ENCODE measurements at places on chromosomes 7 and 10. TPM values are rescaled to one million over a fixed set of nuclear protein-coding genes. Genes with fewer than 3 reads are reported as not detected.

- no peak overlapping the region for H3K4me3 ChIP-seq
- no peaks in the 10 kb centered on the region for H3K36me3 ChIP-seq
- H3K27me3 ChIP-seq, result no peaks in the 10 kb centered on the region
Measured at GRCh38 chr10:62084451-62084850, 183.0 kb downstream of the ARID5B start.

GRCh38 chr7:50369143-50370026 is 64.9 kb downstream of the IKZF1 start:
- no peaks in the 10 kb centered on the region for H3K36me3 ChIP-seq
- no peak for DNase-seq
- H3K27me3 ChIP-seq, result no peaks in the 10 kb centered on the region

AKR1C4 gene
- 0.07 TPM for polyA plus RNA-seq

- H3K4me3 ChIP-seq, result no peak overlapping the region
- no peaks in the 10 kb centered on the region for H3K27me3 ChIP-seq
- H3K27ac ChIP-seq, result no peak overlapping the region
- no peaks in the 10 kb centered on the region for H3K4me1 ChIP-seq
Measured at GRCh38 chr10:112622786-112623185, 175.8 kb downstream of the VTI1A start.

DNA sequence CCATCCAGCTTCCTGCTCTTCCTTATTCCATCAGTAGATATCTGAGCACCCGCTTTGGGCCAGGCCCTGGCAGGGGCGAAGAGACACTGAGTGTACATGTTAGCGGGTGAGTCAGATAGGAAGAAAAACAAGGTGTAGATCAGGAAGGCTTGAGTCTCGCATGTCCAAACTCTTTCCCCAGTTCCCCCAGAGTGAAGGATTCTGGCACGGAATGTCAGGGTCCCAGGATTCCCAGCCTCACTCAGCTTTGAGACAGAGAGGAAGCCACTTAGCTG is 24.1 kb upstream of the CHST15 start:
- no peak overlapping the region for H3K4me3 ChIP-seq
- no peak overlapping the region for H3K27ac ChIP-seq
- no peak for DNase-seq
- H3K36me3 ChIP-seq, result no peaks in the 10 kb centered on the region
- H3K4me1 ChIP-seq, result no peaks in the 10 kb centered on the region
- H3K27me3 ChIP-seq, result no peaks in the 10 kb centered on the region

ADAM12 gene
- 0.05 TPM for polyA plus RNA-seq

IQUB gene
- 0.15 TPM for polyA plus RNA-seq

GRCh38 chr7:73354821-73355220 is 26.9 kb downstream of the FKBP6 start:
- peaks cover 3% of the 10 kb centered on the region for H3K4me1 ChIP-seq
- DNase-seq, result no peak
